ENCODE measurements at places on chromosomes 2 and 18. TPM values are rescaled to one million over a fixed set of nuclear protein-coding genes. Genes with fewer than 3 reads are reported as not detected.

DNA sequence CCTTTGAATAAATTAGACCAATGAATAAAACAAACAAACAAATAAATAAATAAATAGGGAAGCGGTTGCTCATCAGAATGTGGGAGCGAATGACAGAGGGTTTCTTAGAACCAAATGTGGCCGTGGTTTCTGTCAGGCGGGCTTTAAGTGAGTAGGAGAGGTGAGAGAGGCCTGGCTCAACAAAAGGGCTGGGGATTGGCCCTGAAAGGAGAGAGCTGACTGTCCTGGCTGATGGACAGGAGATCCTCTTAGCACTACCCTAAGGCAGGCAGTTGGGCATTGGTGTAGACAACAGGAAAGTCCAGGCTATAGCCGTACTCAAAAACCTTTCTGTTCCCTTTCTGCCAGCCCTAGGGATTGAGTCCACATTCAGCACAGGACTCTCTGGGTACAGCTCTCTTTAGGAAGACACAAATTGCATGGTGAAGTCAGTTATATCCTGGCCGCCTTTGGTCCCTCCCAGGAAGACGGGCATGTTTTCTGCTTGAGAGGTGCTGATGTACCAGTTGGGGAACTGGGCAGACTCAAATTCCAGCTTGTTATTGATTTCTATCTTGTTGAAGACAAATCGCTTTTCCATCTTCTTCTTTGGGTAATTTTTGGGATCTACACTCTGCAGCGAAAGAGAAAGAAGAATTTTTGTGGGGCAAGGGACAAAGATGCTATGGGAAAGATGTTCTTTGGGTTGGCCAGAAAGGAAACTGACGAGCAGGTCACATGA is 6.5 kb downstream of the IL1B start:
- DNase-seq = no peak

DNA sequence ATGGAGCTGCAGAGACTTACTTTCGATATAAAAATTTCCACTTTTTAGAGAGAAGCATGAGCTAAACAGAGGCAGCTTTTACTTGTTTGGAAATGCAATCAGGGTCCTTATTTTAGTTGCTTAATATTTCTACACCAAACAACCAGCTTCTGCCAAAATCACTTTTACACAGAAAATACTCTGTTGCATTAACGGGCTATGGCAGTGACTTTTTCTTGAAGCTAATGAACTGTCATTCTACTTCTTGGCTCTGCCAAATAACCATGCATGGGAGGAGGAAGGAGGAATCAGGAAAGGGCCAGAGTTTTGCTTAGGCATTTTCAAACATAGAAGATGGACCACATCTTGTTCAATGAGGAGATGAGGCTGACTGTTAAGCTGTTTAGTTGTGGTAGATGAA is 23.6 kb upstream of the LTBP1 start:
- DNase-seq = no peak

DNA sequence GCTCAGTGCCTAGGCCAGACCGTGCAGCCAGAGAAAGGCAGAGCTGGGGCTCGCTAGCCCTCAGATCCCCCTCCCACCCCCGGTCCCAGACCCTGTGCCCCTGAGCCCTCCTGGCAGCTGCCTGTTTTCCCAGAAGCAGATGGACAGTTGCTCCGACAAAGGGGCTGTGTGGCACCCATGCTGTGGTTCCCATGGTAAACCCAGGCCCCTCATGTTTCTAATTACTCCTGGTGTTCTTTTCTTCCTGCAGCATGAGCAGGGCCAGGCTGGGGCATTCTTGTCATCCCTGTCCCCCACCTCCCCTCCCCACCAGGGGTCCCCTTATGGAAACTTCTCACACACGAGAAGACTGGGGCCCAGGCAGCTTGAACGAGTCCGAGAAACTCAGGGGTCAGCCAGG is 269.6 kb downstream of the HAUS1 start:
- DNase-seq = no peak

DNA sequence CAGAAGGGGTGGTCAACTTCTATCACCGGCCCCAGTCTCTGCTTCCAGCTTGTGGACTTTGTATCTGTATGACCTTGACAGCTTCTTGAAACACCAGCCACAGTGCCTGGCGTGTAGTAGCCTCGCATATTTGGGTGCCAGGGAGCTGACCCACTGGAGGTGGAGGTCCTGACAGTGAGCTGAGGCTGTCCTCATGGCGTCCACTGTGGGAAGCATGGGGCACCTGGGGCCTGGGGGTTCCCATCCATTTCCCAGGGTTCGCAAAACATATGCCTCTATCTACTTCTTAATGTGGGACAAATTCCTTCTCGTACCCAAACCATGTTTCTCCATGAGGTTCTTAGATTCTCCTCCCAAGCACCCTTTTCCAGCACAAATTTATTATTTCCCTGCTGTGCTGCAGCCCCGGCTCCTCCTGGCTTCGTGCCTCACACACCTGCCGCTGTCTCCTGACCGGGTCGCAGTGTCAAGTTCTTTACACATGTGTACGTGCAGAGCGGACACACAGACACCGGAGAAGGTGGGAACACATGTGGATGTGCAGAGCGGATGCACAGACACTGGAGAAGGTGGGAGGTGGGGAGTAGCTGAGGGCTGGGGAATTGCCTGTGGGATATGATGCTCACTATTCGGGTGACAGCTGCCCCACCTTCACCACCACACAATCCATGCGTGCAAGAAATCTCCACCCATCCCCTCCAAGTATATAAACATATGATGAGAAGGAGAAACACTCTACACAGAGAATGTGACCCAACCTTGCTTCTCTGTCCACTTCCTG is 23.4 kb downstream of the TMEM18 start:
- no peak for DNase-seq

DNA sequence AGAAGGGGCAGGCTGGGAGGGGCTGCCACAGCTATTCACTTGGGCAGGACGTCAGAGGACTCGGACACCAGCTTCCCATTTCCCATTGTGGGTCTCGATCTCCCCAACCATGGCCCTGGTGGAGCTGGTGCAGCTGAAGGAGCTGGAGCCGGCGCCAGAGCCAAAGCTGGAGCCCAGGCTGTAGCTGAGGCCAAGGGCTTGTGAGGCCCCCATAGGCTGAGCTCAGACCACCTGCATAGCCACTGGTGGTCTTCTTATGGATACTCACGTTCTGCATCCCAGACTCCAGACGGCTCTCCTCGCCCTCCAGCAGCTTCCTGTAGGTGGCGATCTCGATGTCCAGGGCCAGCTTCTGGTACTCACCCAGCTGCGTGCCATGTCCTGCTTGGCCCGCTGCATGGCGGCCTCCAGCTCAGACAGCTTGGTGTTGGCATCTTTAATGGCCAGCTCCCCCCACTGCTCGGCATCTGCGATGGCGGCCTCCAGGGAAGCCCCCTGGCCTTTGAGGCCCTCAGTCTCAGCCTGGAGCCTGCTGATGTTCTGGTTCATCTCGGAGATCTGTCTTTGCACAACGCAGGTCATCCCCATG is 6.0 kb upstream of the CDK5R2 start:
- DNase-seq = no peak

Gene SIGLEC15
- total RNA-seq = 1.0 TPM

GRCh38 chr2:161243312-161243711 is 64.9 kb upstream of the PSMD14 start:
- no peak for DNase-seq

Gene RNF25
- total RNA-seq = 24.6 TPM

Gene RETSAT
- 52.1 TPM for total RNA-seq

DNA sequence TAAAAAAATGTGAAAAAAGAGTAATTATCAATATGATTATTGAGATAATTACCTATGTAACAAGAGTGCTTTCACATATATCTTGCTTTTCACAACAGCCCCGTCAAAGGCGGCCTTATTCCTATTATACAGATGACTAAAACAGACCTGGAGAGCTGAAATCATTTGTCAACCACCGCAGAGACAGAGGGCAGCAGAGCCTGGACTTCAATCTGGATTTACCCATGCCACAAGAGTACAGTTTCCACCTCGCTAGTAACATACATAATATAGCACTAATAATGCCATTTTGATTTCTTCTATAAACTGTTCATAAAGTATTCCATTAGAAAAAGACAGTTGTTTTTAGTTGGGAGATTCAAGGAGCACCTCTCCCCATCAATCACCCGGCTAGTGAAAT is 121.8 kb downstream of the EPB41L3 start:
- DNase-seq = no peak

GRCh38 chr2:170375192-170375591 is 197.2 kb downstream of the MYO3B start:
- DNase-seq = peak; percentile 92

DNA sequence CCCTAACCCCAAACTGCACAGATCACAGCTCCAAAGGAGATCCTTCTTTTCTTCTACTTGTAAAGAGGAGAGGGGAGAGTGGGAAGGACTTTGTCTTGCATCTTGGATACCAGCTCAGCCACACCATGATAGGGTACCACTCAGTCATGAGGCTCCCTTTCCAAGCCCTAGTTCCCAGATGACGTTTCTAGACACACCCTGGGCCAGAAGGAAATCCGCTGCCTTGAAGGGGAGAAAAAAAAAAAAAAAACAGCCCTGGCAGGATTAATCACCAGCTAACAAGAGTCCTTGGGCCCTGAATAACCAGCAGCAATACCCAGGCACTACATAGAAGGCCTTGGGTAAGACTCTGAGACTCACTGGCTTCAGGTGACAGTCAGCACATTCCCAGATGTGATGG is 36.9 kb downstream of the ST8SIA3 start:
- no peak for DNase-seq

DNA sequence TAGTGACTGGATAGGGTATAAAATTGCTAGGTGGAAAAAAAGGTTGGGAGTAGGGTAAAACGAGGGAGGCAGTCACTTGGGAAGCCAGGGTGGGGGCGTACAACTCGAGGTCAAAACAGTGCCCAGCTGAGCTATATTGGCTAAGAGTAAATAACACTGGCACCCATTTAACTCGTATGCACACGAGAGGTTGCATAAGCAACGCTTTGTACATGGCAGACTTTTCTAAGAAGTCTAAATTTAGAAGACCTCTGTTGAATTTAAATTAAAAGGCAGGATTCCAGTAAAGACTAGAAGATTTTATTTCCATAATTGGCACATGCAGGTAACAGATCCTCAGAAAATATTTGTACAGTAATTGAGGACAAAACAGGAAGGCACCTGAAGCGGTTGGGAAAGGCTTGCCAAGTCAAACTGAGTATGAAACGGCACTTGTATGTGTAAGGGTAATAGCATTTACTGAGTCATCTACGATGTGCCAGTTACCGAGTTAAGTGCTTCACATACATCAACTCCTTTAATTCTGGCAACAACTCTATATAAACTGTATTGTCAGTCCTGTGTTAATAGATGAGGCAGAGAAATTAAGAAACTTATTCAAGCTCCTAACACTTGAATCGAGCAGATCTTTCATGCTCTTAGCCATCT is 1.4 kb upstream of the MALT1 start:
- DNase-seq = peak; percentile 93

DNA sequence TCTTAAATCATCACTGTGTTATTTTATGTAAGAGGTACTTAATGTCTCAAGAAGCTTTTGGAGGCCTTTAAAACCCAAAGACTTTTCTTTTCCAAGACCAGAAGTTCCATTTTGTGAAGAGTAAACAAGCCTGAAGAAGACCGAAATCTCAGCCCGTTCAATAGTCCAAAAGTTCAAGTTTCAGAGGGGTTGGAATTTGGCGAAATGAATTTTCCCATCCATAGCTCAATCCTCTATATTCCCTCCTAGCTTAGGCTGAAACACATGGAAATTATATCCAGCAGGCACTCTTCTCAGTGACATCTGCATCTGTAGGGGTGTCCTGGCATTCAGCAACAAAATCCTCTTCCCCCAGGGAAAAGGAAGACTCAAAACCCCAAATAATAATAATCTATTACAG is 344.6 kb downstream of the ARHGAP15 start:
- no peak for DNase-seq

Gene KHK
- 10.4 TPM for total RNA-seq

Gene ADAM23
- 8.9 TPM for total RNA-seq

All from PC-9 (cell line).